ENCODE measurements at places on chromosomes 12 and 14.

- DNase-seq: no peak
Measured at GRCh38 chr12:1620092-1620491, 8.9 kb upstream of the WNT5B start.

- peak; percentile 92 for DNase-seq
Measured at GRCh38 chr12:1939801-1940607, 21.6 kb upstream of the CACNA2D4 start.

DNA sequence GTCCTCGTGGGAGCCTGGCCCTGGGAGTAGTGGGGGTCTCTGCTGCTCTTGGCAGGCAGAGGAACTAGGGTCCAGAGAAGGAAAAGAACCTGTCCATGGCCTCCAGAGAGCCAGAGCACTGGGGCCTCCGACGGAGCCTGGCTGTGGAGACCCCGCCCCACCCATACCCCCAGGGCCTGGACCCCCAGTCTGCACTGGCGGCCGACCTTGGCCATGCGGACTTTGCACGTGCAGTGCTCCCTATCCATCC is 1.1 kb downstream of the BEGAIN start:
- no peak for DNase-seq

DNA sequence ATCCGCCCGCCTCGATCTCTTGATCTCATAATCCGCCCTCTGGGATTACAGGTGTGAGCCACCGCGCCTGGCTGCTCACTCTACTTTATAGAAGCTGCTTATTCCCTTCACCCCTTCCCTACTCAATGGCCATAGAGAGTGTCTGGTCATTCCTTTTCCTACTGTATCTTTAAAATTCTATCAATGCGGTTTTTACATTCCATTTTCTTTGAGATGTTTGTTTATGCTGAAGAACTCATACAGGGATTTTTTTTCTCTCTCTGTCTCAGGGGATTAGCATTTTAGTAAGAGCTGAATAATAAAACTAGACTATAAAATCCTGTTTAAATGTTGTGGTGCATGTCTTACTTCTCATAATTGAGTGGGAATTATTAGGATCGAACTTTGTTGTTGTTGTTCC is 218.6 kb upstream of the FOXN3 start:
- DNase-seq: no peak

DNA sequence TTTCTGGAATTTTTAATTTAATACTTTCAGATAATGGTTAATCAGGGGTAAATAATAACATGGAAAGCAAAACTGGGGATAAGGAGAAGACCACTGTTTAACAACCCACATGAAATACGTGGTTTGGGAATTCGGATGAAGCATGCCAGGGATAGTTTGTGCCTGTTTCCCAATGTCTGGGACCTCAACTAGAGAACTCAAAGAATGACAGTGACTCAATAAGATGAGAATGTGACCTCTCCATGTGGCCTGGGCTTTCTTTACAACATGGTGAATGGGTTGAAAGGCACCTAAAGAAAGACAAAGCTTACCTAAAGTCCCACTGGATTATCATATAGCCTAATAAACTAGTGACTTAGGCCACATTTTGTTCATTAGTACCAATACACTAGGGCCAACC is 460.3 kb upstream of the LRFN5 start:
- DNase-seq: no peak

DNA sequence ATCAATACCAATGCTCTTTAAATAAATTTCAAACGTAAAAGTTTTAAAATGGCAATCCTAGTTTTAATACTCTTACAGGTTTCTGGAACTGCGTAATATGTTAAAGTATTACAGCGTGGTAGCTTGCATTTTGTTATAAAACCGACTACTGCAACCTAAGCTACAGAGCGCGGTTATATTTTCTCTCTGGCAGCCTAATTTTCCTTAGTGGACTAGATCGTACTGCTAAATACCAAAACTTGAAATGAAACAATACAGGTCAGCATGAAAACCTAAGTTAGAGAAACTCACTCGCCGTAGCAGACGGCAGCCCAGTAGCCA is 1.2 kb downstream of the CCDC92 start:
- no peak for DNase-seq

GRCh38 chr12:15556411-15557102 is 232.6 kb downstream of the EPS8 start:
- no peak for DNase-seq

- DNase-seq: no peak
Measured at GRCh38 chr12:121774968-121775474, 18.5 kb downstream of the RHOF start.

DNA sequence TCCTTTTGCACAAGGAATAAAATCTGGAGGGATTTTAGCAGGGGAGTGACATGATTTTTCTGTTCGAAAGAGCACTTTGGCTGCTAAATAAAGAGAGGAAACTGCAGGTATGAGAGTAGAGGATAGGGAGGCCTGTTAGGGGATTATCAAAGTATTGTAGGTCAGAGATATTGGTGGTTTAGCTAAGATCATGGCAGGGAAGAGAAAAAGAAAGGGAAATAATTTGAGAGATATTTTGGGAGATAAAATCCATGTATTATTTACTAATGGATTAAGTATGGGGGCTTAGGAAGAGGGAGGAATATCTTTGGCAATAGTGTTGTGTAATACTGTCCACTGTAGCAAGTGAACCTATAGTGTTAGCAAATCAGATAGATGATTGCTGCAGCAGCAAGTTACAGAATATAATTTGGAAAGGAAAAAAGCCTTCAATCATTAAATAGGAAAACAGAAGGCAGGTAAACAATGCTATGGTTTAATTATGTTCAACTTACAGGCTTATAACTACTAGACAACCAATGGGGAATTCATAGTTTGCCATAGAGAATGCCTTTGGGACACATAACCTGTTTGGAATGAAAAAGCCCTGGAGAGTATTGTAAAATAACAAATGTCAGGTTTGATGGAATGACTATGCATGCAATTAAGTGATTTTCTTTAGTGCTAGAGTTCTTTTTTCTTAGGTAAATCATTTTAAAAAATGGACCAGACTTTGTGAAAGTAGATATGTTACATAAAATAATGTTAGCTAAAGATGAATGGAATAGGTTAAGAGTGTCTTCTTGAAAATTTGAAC is 50.5 kb downstream of the ADIPOR2 start:
- no peak for DNase-seq

- no peak for DNase-seq
Measured at GRCh38 chr12:102728506-102729242, 188.4 kb downstream of the PAH start.

GRCh38 chr12:65259501-65259900 is 19.0 kb upstream of the MSRB3 start:
- DNase-seq: no peak

GRCh38 chr12:54329759-54330158 is 4.8 kb downstream of the COPZ1 start:
- DNase-seq: no peak

- DNase-seq: no peak
Measured at GRCh38 chr12:3418609-3419390, 72.2 kb upstream of the PRMT8 start.

DNA sequence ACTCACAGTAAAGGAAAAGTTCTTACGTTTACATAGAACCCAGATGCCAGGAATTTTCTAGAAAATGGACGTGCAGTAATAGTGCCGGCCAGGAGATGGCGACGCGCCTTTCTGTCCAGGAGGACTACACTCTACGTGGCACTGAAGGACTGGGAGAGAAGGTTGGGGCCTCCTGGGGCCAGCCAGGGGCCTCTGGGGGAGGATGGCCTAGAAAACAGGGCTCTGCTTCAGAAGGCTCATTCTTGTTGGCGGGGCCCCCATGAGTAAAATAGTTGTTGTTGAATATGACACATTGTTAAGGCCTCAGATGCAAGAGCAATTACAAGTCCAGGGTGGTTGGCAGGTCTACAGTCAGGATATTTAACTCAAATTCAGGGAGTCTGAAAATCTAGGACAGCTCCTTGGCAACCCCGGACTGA is 120.1 kb upstream of the MAX start:
- peak; percentile 54 for DNase-seq

- DNase-seq: no peak
Measured at GRCh38 chr14:99382781-99383471, 97.7 kb downstream of the SETD3 start.

DNA sequence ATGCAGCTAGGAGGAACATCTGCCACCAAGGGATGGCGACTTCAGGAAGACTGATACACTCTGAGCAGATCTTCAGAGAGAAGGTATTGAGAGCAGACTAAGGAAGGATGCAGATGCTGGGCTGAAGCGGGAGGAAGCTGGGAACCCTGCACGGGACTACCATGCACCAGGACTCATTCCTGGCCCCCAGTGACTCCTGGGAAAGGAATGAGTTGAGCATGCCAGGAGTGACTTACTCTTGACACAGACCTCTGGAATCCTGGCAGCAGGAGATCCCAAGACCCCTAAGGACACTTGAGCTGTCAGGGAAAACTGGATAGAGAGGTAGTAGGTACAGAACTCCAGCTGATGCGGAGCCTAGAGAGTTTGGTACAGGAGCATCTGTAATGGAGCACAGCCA is 336.1 kb downstream of the RPS29 start:
- no peak for DNase-seq

- no peak for DNase-seq
Measured at GRCh38 chr12:47650469-47650868, 55.4 kb downstream of the RPAP3 start.

DNA sequence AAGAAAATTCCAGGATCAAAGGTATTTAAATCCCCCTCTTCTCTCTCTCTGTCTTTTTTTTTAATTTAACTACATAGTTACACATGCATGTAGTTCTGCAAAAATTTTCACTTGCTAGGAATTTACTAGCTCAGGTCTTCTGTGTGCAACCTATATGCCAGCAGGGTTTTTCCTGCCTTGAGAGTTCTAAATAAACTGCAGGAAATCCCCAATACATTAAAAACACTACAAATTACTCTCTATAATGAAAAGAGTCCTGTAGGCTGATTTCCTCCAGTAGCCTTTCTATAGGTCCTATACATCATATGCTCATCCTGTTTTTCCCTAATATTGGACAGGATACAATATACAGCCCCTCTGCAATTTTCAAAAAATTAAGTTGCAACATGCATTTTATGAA is 27.7 kb upstream of the ATXN7L3B start:
- no peak for DNase-seq

DNA sequence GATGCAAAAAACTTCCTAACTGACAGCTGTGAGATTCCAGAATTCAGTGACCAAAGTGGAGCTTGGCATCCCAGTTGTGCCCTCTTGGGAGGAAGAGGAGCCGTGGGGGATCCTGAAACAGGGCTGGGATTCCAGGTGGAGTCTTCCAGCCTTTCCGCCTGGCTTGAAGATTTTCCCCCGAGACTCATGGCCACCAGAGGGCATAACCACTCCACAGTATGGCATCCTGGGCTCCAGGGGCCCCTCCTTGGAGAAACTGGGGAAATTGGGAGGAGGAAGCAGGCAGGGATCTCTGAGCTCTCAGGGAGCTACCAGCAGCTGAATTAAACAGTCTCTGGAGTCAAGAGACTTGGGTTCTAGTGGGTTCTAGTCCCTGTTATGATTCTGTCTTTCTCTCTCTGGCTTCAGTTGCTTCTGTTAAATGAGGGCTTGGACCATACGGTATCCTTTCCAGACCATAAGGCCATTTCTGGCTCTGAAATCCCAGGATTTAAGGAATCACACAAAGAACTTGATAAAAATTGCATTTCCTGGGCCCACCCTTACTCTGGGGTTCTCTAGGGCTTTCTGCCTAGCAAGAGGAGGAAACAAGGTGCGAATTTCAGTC is 2.6 kb upstream of the TAMALIN start:
- DNase-seq: no peak

GRCh38 chr12:107007411-107007810 is 20.5 kb upstream of the MTERF2 start:
- no peak for DNase-seq

DNA sequence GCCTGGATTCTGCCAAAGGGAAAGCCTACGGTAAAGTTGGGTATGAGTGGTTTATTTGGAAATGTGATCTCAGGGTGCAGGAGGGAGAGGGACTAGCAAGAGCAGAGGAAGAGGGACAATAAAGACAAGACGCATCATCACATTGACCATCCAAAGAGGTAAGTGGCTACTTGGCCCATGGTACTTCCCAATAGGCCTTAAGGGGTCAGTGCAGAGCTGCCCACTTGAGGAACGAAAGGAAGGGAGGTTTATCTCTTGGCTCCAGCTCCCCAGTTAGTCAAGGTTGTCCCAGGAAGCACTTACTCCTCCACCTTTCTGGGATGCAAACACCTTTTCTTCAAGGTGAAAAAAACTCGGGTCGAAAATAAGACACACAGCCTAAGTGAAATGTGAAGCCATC is 323.9 kb downstream of the TMEM132D start:
- DNase-seq: no peak

DNA sequence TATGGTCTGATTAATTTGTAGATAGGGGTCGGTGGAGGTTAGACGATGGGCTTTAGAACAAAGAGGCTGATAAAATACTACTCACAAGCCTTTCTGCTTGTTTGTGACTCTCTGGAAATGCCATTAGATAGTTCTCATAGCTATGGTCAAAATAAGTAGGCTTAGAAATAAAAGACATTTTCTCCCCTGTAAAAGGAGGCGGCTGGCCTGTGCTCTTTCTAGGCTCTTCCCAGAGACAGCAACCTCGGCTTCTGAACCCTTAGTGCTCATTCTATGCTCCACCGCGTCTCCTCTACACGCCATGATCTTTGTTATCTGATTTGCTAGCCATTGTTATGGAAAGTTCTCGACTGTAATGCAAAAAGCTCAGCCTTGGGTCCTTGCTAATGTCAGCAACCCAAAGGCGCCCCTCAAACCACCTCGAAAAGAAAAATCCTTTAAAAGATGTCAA is 64.5 kb downstream of the CRADD start:
- no peak for DNase-seq

GRCh38 chr12:53645165-53645564 is 19.0 kb upstream of the ATF7 start:
- no peak for DNase-seq

GRCh38 chr14:61599942-61600341 is 95.4 kb upstream of the HIF1A start:
- DNase-seq: no peak

DNA sequence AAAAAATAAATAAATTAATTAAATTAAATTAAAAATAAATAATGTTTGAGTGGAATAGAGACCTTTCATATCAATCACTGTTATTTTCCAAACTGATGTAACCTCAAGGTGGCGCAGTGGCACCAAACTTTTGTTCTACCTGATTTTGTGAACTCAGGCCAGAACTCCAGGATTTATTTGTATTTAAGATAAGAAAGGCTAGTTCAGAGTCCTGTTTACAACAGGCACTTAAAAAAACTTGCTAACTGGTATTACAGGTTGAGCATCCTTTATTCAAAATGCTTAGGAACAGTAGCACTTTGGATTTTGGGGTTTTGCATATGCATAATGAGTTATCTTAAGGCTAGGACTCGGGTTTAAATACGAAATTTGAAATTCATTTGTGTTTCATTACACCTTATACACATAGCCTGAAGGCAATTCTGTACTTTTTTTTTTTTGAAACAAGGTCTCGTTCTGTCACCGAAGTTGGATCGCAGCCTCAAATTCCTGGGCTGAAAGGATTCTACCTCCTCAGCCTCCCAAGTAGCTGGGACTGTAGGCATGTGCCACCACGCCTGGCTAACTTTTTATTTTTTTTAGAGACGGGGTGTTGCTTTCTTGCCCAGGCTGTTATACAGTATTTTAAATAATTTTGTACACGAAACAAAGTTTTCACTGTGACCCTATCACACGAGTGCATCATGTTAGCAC is 32.4 kb downstream of the YY1 start:
- DNase-seq: peak; percentile 18

GRCh38 chr14:105445290-105445689 is 25.7 kb downstream of the MTA1 start:
- no peak for DNase-seq

GRCh38 chr14:65144170-65144569 is 41.9 kb upstream of the MAX start:
- DNase-seq: no peak

GRCh38 chr14:105356927-105357326 is 41.4 kb upstream of the TEX22 start:
- DNase-seq: no peak
